ENCODE measurements at places on chromosomes 7 and 10.
A peak's percentile ranks its signal among the peaks of the same experiment; 100 is the strongest.

- DNase-seq = no peak
These were observed 38.3 kb downstream of the AHCYL2 start for GRCh38 chr7:129263168-129263567.

- DNase-seq = no peak
These were observed 216.6 kb upstream of the SH2B2 start for GRCh38 chr7:102069931-102070629.

DNA sequence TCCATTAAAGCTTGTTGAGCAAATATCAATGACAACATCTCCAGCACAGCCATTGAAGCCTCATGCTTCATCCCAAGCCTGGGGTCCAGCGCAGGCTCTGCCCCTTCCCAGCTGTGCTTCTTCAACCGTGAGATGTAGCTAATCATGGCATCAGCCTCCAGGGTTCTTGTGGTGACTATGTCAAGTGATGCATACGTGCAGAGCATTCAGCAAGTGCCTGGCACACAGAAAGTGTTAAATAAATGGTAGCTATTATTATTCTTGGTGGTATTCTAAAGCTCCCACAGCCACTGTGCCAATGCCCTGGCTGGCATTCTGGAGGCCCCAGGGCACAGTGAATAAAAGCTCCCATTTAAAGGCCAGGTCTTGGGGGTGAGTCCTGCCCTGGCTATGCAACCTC, 146.6 kb downstream of the WDR11 start:
- DNase-seq = no peak

DNA sequence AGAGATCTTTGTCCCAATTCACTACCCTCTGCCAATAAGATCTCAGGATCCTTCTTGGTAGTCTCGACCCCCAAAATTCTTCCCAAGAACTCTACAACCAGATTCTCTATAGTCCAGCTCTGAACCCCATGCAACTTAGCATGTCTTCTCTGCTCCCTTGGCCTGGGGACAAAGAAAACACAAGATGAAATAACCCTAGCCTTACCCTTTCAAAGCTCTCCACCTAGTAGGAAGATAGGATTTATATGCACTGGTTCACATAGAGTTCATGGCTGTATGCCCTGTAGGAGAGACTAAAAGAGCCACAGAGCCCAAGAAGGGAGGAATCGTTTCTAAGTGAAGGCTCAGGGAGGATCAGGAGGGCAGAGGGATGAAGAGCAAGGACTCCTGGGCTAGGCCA, 96.1 kb downstream of the PPP1R3C start:
- DNase-seq = no peak

DNA sequence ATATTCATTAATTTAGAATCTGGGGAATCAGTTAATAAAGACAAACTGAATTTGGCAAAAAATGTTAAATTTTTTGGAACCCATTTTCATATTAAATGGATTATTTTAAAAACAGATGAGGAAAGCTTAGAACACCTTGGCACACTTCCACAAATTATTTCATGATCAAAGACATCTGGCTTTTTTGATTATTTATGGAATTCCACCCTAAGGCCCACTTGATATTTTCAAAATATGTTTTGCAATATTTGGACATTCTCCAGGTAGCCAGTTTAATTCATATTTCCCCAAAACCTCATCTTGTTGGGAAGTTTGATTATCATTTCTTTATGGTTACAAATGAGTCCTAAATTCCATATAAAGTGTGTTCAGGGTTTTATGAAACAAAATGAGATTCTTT, 129.9 kb downstream of the DOCK4 start:
- no peak for DNase-seq

DNA sequence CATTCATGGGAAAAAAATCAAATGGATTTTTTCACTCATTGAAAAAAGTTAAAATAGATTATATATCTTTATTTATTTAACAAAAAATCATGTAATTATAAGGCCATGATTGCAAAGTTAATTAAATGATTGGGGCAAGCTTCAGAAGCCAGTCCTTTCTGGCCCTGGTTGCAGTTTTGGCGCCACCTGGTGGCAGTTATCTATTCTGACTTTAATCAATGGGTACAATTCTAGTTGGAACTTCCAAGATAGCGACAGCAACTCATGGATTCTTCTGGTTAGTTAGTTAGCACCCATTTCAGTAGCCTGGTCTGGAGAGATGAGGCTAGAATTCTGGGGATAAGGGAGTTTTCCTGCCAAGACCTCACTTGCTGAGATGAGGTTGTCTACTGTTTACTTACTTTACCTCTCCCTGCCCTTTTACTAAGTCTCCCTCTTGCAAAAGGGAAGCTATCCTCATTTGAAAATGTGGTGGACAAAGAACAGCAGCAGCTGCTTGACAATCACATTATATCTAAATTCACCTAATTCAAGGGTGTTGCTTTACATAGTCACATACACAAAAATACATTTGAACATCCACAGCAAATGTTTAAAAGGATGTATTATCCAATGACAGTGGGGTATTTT, 42.3 kb downstream of the NOC3L start:
- DNase-seq = no peak

DNA sequence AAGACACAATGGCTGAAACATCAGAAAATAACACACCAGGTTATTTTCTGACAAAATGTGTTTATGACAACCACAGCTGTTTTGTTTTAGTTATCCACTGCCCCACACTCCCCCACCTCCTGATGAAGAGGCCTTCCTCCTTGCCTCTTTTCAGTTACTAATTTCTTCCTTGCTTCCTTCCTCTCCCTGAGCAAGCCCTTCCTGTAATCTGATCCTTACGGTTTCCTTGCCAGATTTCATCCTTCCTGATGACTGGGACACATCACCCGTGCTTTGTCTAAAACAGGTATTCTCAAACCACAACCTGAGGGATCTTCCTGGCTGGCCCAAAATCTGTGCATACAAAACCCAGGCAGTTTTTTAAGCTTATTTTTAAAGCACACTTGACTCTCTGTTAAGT, 39.4 kb downstream of the CHST15 start:
- no peak for DNase-seq

DNA sequence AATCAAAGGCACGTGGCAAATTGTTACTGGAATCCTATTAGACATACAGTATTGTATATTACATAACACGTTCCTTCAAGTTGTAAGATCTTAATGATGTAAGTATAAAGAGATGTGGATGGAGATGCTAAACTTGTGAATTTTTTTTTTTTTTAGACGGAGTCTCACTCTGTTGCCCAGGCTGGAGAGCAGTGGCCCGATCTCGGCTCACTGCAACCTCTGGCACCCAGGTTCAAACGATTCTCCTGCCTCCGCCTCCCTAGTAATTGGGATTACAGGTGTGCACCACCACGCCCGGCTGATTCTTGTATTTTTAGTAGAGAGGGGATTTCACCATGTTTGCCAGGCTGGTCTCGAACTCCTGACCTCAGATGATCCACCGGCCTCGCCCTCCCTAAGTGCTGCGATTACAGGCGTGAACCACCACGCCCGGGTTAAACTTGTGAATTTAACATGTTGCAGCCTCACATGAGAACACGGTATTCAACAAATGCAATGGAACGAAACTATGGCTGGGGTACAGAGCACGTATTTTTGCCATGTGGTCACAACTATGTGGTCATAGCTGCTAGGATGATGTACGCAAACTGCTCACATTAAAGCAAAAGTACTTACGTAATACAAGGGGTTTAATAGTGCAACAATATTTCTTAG, 818 bp upstream of the SUPV3L1 start:
- DNase-seq = peak; percentile 29

GRCh38 chr7:124914298-124914697, 15.3 kb downstream of the POT1 start:
- no peak for DNase-seq

DNA sequence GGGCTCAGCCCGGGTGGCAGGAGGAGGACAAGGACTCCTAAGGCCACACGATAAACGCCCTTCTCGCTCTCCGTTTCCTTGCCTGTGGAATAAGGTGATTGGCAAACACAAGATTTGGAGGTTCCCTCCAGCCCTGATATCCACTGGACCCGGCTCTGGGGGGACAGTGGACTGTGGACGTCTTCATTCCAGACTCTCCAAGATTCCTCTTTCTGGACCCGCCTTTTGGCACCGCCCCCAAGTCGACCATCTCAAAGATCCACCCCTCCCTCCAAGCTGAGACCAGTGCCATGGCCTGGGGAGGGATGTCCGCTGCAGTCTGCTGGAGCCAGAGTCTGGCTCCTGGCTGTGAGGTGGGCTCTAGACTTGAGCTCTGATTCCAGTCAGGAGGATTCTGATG, 23.6 kb downstream of the ZNF783 start:
- DNase-seq = no peak

DNA sequence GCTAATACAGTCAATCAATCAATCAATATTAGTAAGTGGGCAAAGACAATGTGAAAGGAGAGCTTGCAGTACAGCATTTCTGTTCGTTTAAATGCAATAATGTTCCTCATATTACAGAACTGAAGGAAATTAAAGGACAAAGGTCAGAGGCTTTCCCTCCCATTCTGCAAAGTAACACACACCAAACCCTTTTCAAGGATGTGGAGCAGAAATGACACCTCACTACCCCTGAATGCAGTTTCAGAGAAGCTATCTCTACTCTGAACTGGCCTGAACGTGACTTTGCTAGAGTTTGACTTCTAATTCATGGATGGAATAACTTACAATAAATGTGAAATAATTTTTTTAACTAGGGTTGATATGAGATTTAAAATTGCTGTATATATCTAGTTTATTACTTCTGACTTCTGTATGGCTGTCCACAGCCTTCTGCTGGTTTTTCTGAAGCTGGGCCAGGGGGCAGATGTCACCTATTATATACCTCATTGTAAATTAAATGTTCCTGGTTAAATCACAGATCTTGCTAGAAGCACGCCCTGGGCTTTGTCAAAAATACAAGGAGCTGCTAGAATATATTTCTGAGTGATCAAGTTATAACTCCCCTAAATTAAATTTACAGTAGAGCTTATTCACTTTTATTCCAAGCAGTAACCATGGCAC, 156.9 kb upstream of the C7orf33 start:
- DNase-seq = no peak

DNA sequence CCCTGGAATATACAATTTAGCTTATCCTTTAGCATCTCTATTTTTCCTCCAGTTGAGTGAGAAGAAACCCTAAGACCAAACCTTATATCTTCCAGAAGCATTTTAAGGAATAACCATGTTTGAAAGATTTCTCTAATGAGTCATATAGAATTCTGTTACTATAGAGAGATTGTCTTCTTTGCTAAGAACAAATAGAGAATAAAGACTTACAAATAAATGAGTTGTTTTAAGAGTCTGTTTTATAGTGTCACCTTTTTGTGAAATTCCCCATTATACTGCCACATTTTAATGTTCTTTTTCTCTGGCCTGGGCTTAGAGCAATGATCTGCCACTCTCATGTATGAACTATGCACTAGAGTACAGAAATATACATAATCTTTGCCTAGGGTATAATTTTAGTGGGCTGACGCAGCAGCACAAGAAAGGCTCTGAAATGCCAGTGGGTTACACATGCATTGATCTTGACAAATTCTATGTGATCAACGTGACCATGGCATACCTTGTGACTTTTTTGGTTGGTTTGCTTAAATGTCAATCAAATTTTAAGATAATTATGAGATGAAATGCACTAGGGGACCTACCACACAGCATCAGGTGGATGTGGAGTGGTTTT, 145.1 kb upstream of the MKLN1 start:
- no peak for DNase-seq

DNA sequence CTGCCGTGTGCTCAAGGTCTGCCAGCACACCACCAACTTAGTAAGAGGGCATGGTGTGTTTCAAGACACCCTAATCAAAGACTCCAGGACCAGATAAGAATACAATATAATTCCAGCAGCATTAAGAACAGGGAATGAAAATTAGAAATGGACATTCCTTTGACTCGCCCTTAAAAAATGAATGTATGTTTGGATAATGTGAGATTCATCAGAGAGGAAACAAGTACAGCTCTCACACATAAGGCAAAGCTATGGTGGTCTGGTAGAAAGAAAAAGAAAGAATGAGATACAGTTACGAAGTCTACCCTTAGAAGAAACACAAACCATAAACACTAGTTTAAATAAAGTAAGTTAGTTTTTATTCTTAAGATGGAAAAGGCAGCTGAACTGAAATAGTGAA, 174.8 kb upstream of the ANK3 start:
- no peak for DNase-seq

- DNase-seq = peak; percentile 80
These were observed 2.1 kb downstream of the FRAT1 start for GRCh38 chr10:97321032-97321803.

GRCh38 chr7:143016996-143017395, 9.9 kb downstream of the OR9A2 start:
- no peak for DNase-seq

- DNase-seq = peak; percentile 43
These were observed at the start of gene SH2B2 for GRCh38 chr7:102286237-102287110. Gene SH2B2 (plus strand): TSS chr7:102286868. CDS start chr7:102300551, 13,683 bp downstream.

- no peak for DNase-seq
These were observed 220.5 kb downstream of the MLLT10 start for GRCh38 chr10:21754410-21755011.

- no peak for DNase-seq
These were observed 174.5 kb downstream of the AHR start for GRCh38 chr7:17472939-17473338.

DNA sequence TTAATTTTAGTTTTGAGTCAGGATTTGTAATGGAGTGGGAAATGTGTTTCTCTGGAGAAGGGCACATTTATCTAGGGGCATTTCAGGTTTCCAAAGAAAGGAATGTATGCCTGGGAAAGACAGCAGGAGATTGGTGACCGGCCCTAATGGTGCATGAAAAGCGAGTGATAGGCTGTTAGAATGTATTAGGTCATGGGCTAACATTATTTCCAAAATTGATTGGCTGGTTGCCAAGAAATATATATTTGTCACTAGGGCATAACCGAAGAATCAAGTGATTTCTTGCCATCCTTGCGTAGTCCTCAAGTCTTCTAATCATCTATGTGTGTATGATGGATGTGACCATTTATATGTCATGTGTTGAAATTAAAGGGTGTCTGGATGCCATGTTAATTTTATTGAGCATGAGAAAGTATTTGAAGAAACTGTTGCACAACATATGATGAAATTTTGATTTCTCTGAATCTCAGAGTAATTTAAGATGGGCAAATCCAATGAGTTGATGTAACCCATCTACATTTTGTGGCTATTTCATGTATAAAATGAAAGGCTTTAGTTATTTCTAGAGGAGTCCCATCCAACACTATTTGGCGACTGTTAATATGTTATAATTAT, 248.4 kb downstream of the BMPER start:
- DNase-seq = no peak

GRCh38 chr7:17546189-17546588, 247.7 kb downstream of the AHR start:
- DNase-seq = no peak

GRCh38 chr10:93501650-93502049, 5.2 kb downstream of the CEP55 start:
- no peak for DNase-seq
